ENCODE measurements at places on chromosomes 2 and 18.

- H3K27ac ChIP-seq = no peak overlapping the region
- H3K4me1 ChIP-seq = no peaks in the 10 kb centered on the region
- no peak overlapping the region for H3K4me3 ChIP-seq
- no peaks in the 10 kb centered on the region for H3K36me3 ChIP-seq
Measured at GRCh38 chr2:20231598-20232026, 6.7 kb upstream of the SDC1 start.

DNA sequence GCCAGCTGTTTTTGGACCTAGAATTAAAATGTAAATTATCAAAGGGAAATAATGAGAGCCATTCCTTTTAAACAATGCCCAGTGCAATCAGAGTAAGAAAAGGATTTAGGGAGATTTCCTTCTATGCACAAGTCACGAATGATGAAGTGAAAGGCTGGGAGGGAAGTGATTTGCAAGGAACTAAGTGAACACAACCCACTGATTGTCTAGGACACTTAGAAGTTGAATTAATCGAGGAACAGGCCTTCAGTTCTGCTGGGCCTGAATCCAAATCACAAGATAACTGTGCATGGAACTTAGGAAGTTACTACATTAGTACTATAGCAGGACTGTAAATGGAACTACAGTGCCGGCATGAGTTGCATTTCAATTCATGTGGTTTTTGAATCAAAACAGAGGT, 17.7 kb downstream of the MAP2 start:
- H3K27ac ChIP-seq = no peak overlapping the region
- H3K36me3 ChIP-seq = no peaks in the 10 kb centered on the region
- no peaks in the 10 kb centered on the region for H3K27me3 ChIP-seq
- no peak overlapping the region for H3K4me3 ChIP-seq

DNA sequence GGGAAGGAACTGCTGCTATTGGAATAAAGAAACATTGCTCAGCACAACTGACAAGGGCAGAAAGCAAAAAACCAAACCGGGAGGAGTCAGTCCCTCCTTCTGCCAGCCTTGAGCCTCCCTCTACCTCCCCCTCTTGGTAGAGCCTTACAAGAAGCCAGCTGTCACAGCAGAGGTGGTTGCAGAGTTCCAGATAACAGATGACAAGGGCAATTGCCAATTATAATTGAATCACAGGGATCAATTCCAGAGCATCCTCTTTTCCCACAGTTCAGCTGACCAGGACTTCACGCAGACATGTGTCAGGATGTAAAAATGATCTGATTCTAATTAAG, 548.2 kb upstream of the LRRTM1 start:
- no peaks in the 10 kb centered on the region for H3K27me3 ChIP-seq
- H3K27ac ChIP-seq = no peak overlapping the region
- no peak for DNase-seq
- no peak overlapping the region for H3K4me3 ChIP-seq

GRCh38 chr2:98343285-98343684, 3.0 kb upstream of the CNGA3 start:
- H3K36me3 ChIP-seq = no peaks in the 10 kb centered on the region
- DNase-seq = no peak
- no peak overlapping the region for H3K4me3 ChIP-seq
- H3K27ac ChIP-seq = no peak overlapping the region
- H3K4me1 ChIP-seq = peaks cover 3% of the 10 kb centered on the region

- no peak for DNase-seq
- no peak overlapping the region for H3K4me3 ChIP-seq
- no peaks in the 10 kb centered on the region for H3K36me3 ChIP-seq
- H3K27me3 ChIP-seq = no peaks in the 10 kb centered on the region
- H3K27ac ChIP-seq = no peak overlapping the region
Measured at GRCh38 chr2:217001740-217002139, 141.9 kb upstream of the TNP1 start.

- H3K4me3 ChIP-seq = no peak overlapping the region
- H3K4me1 ChIP-seq = no peaks in the 10 kb centered on the region
- no peak overlapping the region for H3K27ac ChIP-seq
- no peaks in the 10 kb centered on the region for H3K27me3 ChIP-seq
- H3K36me3 ChIP-seq = no peaks in the 10 kb centered on the region
- no peak for DNase-seq
Measured at GRCh38 chr2:56715683-56716082, 531.9 kb downstream of the CCDC85A start.

GRCh38 chr2:217642944-217643343, 359.9 kb downstream of the TNS1 start:
- H3K4me1 ChIP-seq = no peaks in the 10 kb centered on the region
- H3K27me3 ChIP-seq = no peaks in the 10 kb centered on the region
- no peak overlapping the region for H3K4me3 ChIP-seq

- H3K4me1 ChIP-seq = no peaks in the 10 kb centered on the region
- H3K4me3 ChIP-seq = no peak overlapping the region
- H3K27me3 ChIP-seq = no peaks in the 10 kb centered on the region
- no peaks in the 10 kb centered on the region for H3K36me3 ChIP-seq
Measured at GRCh38 chr2:36792951-36793350, 96.4 kb downstream of the VIT start.

- H3K4me3 ChIP-seq = no peak overlapping the region
- DNase-seq = no peak
- peaks cover 3% of the 10 kb centered on the region for H3K36me3 ChIP-seq
Measured at GRCh38 chr2:36562973-36563532, 34.9 kb downstream of the FEZ2 start.

DNA sequence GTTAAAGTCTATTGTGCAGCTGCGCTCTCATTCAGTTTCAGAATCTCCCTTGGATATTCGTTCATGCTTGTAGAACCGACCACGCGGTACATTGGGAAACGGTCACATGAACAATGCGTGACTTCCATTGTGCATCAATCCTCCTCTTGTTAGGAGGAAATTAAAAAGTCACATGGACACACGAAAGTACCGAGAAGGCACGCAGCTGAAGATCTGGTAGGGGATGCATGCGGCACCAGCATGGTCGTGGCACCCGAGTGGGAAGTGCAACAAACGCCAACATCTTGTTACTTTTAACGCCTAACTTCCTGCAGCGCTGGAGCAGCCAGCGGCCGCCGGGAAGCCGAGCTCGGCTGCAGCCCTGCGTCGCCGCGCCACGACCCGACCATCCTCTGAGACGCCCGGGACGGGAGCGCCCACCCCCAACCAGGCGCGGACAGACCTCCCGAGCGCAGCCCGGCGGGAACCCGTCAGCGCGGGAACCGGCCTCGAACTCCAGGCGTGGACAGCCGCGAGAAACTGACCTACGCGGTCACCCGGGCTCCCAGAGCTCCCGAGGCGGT, 412 bp downstream of the OSBPL1A start:
- H3K4me1 ChIP-seq = peaks cover 9% of the 10 kb centered on the region
- peak overlapping the region; percentile 77 for H3K4me3 ChIP-seq
- peak; percentile 0 for DNase-seq
- H3K27me3 ChIP-seq = no peaks in the 10 kb centered on the region

- no peaks in the 10 kb centered on the region for H3K4me1 ChIP-seq
- H3K36me3 ChIP-seq = no peaks in the 10 kb centered on the region
- DNase-seq = no peak
- H3K27me3 ChIP-seq = no peaks in the 10 kb centered on the region
- no peak overlapping the region for H3K4me3 ChIP-seq
Measured at GRCh38 chr2:241901018-241901380, 31.5 kb downstream of the RTP5 start.

- no peak overlapping the region for H3K27ac ChIP-seq
- no peaks in the 10 kb centered on the region for H3K27me3 ChIP-seq
- no peaks in the 10 kb centered on the region for H3K4me1 ChIP-seq
- H3K4me3 ChIP-seq = no peak overlapping the region
Measured at GRCh38 chr2:26631401-26632170, 9.6 kb downstream of the CIB4 start.

GRCh38 chr2:112322919-112323318, 47.5 kb downstream of the ZC3H6 start:
- H3K36me3 ChIP-seq = peaks cover 7% of the 10 kb centered on the region
- no peak overlapping the region for H3K27ac ChIP-seq
- H3K4me1 ChIP-seq = no peaks in the 10 kb centered on the region
- no peak for DNase-seq
- no peaks in the 10 kb centered on the region for H3K27me3 ChIP-seq

DNA sequence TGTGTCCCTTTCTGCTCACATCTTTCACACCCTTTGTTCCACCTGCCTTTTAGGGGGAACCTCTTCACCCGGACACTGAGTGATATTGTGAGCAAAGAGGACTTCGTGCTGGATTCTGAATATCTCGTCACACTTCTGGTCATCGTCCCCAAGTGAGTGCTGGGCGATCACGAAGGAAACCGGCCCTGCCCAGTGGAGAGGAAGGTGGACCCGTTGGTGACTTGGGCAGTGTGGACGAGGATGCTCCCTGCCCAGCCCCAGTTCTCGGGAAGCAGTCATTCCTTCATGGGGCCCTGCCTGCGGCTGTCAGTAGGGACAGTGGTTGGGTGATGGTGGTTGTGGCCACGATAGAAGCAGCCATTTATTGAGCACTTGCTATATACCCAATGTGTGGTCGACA, 40.8 kb downstream of the PDIA6 start:
- no peak overlapping the region for H3K27ac ChIP-seq
- H3K36me3 ChIP-seq = no peaks in the 10 kb centered on the region
- DNase-seq = no peak
- H3K4me1 ChIP-seq = no peaks in the 10 kb centered on the region
- H3K27me3 ChIP-seq = no peaks in the 10 kb centered on the region
- no peak overlapping the region for H3K4me3 ChIP-seq

DNA sequence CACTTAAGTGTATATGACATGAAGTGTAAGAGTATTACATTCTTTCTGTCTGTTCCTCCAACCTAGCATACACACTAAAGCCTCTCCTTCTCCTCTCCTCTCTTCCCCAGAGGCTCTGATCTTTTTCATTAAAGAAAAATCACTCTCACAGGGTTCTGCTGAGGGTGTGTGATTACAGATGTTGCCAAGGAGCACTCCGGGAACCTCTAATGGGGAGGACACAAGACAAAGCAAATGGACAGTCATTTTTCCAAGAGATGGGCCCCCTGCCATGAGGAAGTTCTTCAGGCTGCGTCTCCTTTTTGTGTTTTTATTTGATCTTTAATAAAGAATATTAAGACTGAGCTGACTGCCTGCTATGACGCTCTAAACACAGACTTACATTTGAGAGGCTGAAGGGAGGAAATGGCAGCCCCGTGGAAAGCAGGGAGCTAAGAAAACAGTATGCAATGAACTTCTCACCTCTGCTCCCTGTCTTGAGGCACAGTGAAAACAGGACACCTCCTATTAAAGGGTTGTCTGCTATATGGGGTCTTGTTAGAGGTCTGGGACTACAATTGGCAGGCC, 578.1 kb downstream of the PIK3C3 start:
- H3K36me3 ChIP-seq = no peaks in the 10 kb centered on the region
- no peak overlapping the region for H3K4me3 ChIP-seq
- no peak overlapping the region for H3K27ac ChIP-seq
- H3K27me3 ChIP-seq = no peaks in the 10 kb centered on the region
- H3K4me1 ChIP-seq = no peaks in the 10 kb centered on the region

DNA sequence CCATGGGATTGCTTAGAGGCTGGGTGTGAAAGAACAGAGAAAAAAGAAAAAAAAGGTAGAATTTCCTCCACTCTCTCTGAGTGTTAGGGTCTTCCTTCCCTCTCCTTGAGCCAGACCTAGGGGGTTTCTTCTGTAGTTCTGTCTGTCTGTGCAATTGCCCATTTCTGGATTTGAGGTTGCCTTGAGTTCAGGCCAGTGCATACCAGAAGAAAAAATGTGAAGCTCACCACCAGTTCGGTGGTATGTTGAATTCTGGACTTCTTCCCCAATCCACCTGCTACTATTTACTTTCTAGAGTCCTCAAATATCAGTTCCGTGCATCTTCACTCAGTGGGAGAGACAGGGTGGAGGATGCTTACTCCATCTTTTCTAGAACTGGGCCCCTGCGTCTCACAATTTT, 15.3 kb upstream of the SELENOI start:
- no peak for DNase-seq
- H3K36me3 ChIP-seq = no peaks in the 10 kb centered on the region

GRCh38 chr2:190179754-190180312, 117.3 kb upstream of the MSTN start:
- H3K4me1 ChIP-seq = no peaks in the 10 kb centered on the region
- H3K27ac ChIP-seq = no peak overlapping the region
- H3K36me3 ChIP-seq = no peaks in the 10 kb centered on the region
- peaks cover 4% of the 10 kb centered on the region for H3K27me3 ChIP-seq
- peak overlapping the region; percentile 44 for H3K4me3 ChIP-seq

GRCh38 chr2:221693365-221693764, 121.3 kb upstream of the EPHA4 start:
- H3K27me3 ChIP-seq = no peaks in the 10 kb centered on the region
- DNase-seq = no peak
- no peak overlapping the region for H3K4me3 ChIP-seq
- no peak overlapping the region for H3K27ac ChIP-seq
- no peaks in the 10 kb centered on the region for H3K4me1 ChIP-seq
- no peaks in the 10 kb centered on the region for H3K36me3 ChIP-seq

- no peak for DNase-seq
- H3K36me3 ChIP-seq = no peaks in the 10 kb centered on the region
- H3K27me3 ChIP-seq = no peaks in the 10 kb centered on the region
Measured at GRCh38 chr2:212831671-212832199, 293.1 kb upstream of the ERBB4 start.

GRCh38 chr2:49753344-49753985, 599.1 kb upstream of the FSHR start:
- H3K4me3 ChIP-seq = no peak overlapping the region
- H3K27me3 ChIP-seq = no peaks in the 10 kb centered on the region

DNA sequence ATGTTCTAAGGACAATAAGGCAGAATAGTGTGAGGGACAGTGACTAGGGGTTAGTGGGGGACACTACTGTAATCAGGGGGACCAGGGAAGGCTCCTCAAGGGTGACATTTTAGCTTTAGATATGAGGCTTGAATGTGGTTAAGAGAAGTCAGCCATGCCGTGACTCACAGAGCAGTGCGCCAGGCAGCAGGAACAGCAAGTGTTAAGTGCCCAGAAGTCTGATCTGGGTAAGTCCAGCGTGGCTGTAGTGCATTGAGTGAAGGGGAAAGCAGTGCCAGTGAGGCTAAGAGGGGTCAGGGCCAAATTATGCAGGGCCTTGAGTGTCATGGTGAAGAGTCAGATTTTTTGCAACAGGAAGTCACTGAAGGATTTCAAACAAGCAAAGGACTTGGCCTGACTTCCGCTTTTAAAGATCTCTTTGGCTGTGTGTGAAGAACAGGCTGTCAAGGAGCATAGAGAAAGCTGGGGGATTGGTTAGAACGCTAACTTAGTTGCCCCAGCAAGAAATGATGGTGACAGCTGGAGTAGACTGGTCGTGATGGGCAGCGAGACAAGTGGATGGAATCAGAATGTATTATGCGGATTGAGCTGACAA, 151.5 kb downstream of the MSH2 start:
- H3K27ac ChIP-seq = no peak overlapping the region
- H3K36me3 ChIP-seq = no peaks in the 10 kb centered on the region
- H3K4me1 ChIP-seq = no peaks in the 10 kb centered on the region
- H3K27me3 ChIP-seq = no peaks in the 10 kb centered on the region
- DNase-seq = no peak

GRCh38 chr2:221501210-221501882, 70.8 kb downstream of the EPHA4 start:
- no peak for DNase-seq
- no peak overlapping the region for H3K27ac ChIP-seq

DNA sequence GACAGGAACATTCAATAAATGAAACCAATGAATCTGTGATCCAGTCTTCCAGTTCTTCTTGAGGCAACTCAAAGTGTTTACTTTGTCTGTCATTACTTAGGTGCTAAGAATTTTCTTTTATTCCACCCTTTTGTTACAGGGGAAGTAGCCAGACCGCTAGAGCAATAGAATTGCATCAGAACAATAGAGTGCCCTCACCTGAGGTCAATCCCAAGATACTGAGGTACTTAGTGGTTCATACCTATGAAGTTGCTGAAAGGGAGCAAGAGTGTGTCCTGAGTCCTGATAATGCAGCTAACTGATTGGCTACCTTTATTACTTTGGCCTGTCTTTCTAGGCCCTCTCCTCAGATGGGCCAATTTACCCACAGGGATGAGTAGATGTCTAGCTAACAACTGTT, 359.4 kb upstream of the KCNH7 start:
- no peaks in the 10 kb centered on the region for H3K4me1 ChIP-seq
- H3K36me3 ChIP-seq = no peaks in the 10 kb centered on the region
- no peak overlapping the region for H3K4me3 ChIP-seq
